K562 (cell line): ENCODE measurements at places on chromosomes 7 and 10.
A peak's percentile ranks its signal among the peaks of the same experiment; 100 is the strongest.

DNA sequence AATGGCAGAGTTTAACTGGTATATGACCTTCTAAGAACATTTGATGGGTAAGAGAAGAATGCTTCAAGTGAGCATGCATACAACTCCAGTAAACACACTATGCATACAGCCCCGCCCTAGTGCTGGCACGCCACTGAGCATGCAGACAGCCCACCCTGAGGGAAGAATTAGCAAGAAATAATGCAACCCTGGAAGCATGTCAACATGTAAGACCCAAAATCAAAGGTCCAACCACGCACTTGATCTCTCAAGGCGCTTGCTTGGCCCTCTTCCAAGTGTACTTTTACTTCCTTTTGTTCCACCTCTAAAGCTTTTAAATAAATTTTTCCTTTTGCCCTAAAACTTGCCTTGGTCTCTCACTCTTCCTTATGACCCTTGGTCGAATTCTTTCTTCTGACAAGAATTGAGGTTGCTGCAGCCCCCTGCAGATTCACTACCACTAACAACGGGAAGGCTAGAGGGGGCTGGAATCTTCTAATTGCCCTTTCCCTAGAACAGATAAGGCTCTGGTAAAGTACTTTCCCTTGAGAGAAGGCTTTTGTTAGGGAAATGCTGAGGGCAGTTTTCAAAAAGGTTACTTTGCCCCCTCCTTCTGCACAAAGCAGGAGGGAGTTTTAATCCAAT lies 3.4 kb downstream of the FAM24B start:
- DNase-seq = no peak

- no peak for DNase-seq
Observed at GRCh38 chr10:46234026-46234425, 52.8 kb upstream of the ANTXRL start.

DNA sequence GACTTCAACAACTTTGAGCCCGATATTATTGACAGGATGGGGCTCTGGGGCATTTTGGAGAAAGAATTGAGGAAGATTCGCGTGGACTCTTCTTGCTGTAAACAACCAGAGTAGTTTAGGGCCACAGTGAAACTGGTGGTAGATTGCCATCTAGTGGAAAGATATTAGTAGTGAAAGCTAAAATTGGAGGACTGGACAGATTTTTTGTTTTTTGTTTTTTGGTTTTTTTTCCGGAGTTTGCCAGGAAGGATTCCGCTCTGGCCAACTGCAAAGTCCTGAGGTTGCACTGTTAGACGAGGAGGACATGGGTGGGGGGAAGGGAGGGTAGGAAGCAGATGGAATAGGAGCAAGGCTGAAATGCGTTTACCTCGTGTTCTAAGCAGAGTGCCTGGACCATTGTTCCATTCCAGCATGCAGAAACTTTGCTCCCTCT lies 11.7 kb downstream of the NOBOX start:
- peak; percentile 56 for DNase-seq

DNA sequence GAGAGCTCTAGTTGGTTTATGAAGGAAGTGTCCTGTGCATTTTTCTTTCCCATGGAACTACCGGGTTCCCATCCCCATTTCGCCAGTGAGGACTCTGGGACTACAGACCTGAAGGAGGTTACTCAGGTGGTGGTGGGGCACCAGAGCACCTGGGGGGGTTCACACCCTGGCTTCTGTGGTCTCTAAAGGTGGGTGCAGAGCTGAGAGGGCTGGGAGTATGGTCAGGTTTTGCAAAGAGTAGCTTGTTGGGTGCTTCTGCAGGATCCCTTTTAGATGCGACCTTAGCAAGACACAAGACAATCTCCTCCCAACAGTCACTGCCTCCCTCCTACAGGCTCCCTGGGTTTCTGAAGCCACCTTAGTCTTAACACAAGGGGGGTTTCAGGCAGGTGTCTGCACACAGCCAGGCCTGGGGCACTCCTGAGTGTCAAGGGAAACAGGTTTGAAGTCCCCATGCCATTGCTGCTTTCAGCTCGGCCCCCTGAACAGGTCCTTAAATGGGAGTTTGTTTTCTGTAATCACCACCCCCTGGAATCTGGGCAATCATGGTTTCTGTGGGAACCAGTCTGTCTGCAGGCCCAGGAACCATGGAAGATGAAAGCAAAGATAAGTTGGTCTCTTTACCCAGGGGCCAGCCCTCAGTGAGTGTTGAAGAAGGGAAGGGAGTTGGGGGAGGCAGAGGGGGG lies 9.9 kb upstream of the CXCL12 start:
- DNase-seq = no peak

DNA sequence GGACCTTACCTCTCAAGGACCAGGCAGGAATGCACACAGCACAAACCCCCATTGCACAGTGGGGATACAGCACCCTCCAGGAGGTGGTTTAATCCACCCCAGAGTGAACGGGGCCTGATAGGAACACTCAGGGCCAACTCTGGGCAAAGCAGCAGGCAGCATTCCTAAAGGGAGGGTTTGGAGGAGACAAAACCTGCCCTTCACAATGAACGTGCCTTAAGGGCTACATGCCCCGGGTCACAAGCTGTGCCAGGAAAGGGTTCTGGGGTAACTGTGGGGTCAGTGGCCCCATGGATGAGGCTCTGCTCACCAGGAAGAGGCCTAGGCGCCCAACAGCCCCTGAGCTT lies 1.1 kb downstream of the GPRIN2 start:
- no peak for DNase-seq

- DNase-seq = no peak
Observed at GRCh38 chr7:141268614-141269013, 194.8 kb downstream of the TMEM178B start.

GRCh38 chr10:118342638-118343020 lies 505 bp upstream of the FAM204A start:
- DNase-seq = no peak

DNA sequence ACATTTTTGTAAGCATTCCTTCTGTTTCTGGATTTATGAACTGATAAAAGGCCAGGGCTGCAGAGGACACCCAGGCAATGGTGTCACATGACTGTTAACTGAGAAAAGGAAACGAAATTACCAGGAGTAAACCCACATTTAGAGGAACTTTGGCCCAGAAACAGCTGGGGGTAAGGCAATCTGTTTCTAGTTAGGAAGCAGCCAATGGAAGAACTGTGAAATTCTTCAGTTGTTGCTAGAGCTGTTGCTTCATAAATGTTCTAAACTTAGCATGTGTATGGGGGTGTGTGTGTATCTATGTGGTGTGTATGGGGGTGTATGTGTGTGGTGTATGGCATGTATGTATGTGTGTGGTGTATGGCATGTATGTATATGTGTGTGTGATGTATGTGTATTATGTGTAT lies 11.8 kb upstream of the PDCD4 start:
- no peak for DNase-seq

DNA sequence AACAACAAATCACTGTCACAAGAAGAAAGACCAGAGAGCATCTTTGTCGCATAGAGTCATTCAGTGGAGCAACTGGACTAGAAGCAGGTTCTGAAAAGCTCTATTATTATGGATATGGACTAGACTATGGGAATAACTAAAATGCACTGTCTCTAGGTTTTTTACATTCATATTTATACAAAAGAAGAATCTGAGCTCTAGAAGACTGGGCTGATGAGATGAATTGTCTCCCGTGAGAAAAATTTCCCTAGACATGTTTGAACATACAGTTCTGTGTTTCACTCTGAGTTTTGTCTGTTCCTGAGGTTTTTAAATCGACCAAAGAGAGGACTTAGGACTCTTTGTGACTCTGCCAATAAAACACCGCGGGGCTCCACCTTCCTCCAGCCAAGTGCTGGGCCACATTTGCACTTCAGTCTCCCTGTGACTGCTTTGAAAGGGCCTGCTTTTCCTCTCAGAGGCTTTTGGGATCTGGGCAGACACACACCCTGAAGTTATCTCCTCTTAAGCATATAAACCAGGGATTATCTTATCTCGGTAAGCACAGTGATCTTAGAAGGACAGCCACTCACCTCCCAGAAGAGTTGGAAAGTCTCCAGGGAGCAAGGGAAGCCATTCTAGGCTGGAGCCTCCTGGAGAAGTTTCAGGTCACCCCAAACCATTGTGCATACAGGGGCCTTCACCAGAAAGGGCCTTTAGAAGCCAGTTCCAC lies 101.0 kb upstream of the JCAD start:
- DNase-seq = peak; percentile 71

GRCh38 chr10:82124713-82125112 lies 249.7 kb downstream of the NRG3 start:
- no peak for DNase-seq

GRCh38 chr7:50685135-50686065 lies 97.3 kb downstream of the GRB10 start:
- no peak for DNase-seq
